ENCODE measurements at places on chromosomes 1 and 21.

DNA sequence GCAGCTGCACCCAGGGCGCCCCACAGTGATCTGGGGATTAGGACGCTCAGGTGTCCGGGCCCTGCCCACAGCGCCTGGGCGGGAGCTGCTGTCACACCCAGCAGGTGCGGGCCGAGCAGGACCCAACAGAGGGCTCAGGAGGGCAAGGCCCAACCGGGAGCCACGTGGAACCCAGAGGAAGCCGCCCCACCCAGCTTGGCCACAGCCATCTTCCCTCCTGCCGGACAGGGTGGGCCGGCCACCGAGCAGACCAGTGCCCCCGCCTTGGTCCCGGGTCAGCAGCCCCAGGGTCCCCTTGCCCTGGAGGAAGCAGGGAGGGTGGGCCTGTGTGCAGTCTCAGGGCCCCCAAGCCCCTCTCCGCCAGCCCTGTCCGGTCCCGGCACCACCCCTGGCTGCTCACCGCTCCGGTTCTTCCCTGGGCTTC, 6.3 kb upstream of the TTLL10 start:
- DNase-seq, result no peak

DNA sequence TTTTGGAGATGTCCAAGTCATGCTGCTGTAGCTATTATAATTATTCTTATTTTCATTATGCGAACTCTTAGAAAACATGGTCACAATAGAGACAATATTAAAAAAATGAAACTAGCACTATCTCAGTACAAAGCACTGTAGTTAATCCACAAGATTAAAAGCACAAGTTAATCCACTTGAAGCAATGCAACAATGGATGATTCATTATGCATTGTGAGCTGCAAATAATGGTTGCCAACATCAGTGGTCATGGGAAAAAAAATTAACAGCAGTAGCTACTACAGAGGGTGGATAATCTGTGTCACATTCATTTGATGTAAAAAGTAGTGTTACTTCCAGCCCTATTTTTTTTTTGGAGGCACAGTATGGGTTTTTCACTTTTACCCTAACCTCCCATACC, 56.7 kb downstream of the DPT start:
- DNase-seq, result no peak

DNA sequence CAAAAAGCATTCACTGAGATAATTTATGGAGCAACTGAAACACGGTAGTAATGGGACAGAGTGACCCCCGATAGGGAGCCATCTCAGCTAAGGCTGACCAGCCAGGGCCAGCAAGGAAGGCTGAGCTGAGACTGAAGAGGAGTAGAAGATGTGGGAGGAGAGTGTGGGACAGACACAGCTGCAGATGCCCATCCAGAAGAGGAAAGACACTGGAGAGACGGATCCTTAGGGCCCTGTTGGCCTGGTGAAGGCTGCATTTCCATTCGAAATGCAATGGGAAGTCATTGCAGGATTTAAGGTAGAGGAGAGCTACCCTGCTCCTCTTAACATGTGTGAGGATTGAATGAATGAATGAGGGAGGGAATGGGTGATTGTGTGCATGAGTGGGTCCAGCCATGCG, 44.0 kb upstream of the LRP8 start:
- DNase-seq, result no peak

GRCh38 chr1:186948535-186948934, 119.8 kb downstream of the PLA2G4A start:
- DNase-seq, result no peak

- DNase-seq, result no peak
These were observed 1.3 kb downstream of the TINAGL1 start for GRCh38 chr1:31577515-31578192.

GRCh38 chr1:169623132-169623926, 6.6 kb downstream of the SELP start:
- no peak for DNase-seq

DNA sequence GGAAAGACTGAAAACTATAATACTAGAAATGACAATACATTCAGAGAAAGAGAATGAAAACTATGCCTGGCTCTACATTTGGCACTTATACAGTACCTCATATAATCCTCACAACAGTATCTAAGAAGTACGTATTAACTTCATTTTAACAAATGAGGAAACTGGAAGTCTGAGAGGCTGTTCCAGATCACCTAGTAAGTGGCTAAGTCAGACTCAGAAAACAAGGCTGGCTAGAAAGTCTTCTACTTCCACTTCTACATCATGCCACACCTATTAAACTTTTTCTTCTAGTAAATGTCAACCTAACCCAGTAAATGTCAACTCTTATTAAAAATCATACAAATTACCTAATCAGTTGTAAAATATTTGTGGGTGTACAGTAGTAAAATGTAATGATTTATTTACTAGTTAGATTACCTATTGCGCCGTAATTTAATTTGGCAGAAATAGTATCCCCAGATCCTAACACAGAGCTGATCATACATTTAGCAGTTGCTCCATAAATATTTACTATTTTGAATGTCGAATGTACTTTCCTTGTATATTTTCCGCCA, 36.8 kb upstream of the ASPM start:
- no peak for DNase-seq

DNA sequence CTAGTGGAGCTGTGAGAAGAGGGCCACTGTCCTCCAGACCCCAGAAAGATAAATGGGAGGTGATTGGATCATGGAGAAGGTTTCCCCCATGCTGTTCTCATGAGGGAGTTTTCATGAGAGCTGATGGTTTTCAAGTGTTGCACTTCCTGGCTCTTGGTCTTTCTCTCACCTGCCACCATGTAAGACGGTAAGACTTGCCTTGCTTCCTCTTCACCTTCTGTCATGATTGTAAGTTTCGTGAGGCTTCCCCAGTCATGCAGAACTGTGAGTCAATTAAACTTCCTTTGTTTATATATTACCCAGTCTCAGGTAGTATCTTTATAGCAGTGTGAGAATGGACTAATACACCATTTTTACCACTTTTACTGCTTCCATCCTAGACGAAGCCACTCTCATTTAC, 27.6 kb downstream of the GPR88 start:
- DNase-seq, result no peak
